ENCODE measurements at places on chromosomes 3 and 15. TPM values are rescaled to one million over a fixed set of nuclear protein-coding genes. Genes with fewer than 3 reads are reported as not detected.

CPN2 gene
- not detected for total RNA-seq

DNA sequence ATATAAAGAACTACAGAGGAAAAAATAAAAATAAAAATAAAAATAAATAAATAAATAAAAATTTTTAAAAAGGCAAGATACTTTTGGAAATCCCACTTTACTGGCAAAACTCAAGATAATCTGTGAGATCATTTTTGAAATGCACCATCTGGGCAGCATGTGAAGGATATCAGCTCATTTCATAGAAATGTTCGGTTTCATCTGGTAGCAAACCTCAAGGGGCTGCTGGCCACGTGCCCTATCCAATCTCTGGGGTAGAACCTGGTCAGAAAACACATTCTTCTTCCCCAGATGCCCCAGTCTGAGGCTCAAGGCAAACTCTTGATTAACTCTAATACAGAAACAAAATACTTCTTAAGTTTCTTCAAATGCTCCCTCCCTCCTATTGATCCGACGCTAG lies 166.0 kb downstream of the FMN1 start:
- no peak for DNase-seq

WDR49 gene
- 5.5 TPM for total RNA-seq

- DNase-seq, result no peak
These were observed 119.6 kb upstream of the SGO1 start for GRCh38 chr3:20305647-20306046.

- no peak for DNase-seq
These were observed 810.2 kb upstream of the ALCAM start for GRCh38 chr3:104556372-104557078.

CCR8 gene
- total RNA-seq, result not detected

Data from right atrium auricular region (tissue), 2 donors.